ENCODE measurements at places on chromosomes 3 and 15.

- DNase-seq: no peak
Measured at GRCh38 chr3:31077021-31077601, 182.7 kb upstream of the GADL1 start.

GRCh38 chr3:137325170-137325569 lies 367.4 kb downstream of the IL20RB start:
- no peak for DNase-seq

DNA sequence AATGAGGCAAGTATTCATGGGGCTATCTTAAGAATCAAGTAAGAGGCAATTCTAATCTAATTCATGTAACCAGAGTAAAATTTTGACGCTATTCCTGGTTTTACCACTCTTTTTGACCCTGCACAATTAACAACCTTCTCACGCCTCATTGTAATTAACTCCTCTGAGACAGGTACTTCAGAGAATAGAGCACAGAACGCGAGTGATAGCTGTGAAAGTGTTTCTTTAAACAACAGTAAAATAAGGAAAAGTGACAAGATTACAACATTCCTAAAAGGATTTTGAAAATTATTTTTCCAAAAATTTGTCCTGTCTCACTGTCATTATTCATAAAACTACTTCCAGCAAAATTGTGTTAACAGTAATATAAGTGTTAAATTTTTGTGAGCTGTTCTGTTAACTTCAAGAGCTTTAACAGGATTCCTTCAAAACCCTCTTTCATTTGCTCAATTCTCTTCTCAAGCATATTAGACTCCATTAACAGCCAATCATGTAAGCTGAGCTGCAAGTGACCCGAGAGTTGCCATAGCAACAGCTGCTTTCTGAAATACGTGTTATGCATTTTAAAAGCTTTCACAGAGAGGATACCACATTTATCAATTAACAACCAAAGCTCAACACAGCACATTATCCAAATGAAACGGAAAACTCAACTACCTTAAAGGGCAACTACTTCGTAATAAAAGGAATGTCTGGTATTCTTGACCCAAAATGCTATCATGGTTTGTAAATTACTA lies 93.1 kb downstream of the STAG1 start:
- DNase-seq: peak; percentile 21

DNA sequence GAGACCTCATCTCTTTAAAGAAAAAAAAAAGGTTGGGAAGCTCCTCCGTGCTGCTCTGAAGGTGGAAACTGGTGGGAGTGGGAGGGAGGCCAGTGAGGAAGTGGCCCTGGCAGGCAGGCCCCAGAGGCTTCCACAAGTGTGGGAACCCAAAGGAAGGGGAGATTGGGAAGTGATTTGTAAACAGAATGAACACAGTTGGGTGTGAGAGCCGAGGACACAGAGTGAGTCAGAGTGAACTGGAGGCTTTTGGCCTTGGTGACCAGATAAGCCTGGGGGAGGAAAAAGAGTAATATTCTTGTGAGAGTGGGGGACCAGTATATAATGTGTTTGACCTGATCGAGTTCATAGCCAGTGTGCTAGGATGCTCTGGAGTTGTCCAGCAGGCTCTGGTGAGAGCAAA lies 23.0 kb downstream of the MKRN2 start:
- no peak for DNase-seq

- no peak for DNase-seq
Measured at GRCh38 chr15:67472957-67473356, 48.0 kb upstream of the C15orf61 start.

DNA sequence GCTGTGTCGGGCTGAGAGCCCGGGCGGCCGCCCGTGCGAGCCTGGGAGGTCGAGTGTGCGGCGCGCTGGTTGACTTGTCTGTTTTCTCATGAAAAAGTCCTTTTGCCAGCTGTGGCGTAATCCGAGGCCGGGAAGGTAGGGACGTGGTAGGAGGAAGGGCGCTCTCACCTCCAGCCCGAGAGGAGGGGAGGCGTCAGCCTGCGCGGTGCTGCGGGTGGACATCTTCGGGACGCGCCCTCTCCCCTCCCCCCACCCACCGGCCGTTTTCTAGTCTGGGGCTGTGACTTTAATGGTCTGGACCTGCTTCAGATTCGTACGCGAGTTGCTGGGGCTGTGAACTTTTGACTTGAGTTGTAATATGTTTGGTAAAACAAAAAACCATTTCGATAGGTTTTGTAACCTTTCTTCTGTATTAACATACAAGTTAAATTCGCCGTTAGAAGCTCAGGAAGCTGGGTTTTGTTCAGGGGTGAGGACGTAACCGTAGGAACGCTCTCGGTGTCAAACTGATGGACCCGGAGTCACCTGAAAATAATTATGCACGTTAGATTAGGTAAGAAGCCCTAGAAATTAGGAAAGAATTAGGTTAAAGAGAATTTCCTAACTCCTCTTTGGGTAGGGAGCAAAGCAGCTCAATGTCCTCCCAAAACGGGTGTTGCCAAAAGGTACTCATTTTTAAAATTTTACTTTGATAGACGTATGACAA lies 762 bp downstream of the NCK1 start:
- no peak for DNase-seq

DNA sequence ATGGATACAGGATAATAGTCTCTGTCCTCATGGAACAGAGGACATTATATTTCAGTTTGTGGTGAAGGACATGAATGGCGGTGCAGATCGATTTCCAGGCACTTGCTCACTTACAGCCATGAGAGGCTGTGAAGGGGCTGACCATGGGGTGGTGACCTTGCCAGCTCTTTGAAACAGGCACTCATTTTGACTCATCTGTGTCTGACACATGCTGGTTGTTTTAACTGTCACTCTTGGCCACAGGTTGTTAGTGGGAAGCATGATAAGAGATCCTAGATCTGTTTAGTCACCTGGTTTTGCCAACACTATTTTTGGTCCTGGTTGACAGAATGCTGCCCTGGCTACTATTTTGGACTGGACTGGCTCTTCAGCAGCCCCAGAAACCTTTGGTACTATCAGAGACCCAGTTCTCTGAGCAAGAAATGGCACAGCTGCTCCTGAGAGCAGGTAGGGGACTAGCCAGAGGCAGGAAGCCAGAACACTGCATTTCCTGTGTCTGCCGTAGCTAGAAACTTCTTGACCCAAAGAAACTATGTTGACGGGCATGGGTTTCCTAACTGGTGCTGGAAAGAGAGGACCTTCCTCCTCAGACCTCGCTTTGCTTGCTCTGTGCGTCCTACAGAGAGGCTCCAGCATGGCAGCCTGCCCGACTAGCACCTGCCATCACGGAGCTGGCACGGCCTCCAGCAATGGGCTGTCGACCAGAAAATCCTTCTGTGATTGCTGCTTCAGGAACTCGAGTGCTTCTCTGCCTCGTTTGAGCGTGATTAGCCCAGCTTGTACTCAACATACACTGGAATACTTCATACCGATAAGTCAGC lies 6.3 kb downstream of the PXYLP1 start:
- DNase-seq: peak; percentile 42

DNA sequence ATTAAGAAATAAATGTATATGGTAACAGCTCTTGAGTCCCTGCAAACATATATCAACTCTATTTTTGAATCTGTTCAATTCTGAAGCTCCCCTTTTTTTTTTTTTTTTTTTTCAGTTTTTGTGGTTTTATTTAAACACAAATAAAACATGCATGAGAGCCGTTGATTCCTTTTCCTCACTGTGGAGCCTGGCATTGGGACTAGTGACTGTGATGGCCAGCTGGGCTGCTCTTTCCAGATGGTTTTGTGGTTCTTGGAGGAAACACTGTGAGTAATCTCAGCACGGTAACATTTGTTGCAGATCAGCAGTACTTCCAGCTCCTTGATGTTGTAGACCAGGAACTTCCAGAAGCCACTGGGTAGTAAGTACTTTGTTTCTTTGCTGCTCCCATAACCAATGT lies 15.9 kb downstream of the EMC7 start:
- no peak for DNase-seq

DNA sequence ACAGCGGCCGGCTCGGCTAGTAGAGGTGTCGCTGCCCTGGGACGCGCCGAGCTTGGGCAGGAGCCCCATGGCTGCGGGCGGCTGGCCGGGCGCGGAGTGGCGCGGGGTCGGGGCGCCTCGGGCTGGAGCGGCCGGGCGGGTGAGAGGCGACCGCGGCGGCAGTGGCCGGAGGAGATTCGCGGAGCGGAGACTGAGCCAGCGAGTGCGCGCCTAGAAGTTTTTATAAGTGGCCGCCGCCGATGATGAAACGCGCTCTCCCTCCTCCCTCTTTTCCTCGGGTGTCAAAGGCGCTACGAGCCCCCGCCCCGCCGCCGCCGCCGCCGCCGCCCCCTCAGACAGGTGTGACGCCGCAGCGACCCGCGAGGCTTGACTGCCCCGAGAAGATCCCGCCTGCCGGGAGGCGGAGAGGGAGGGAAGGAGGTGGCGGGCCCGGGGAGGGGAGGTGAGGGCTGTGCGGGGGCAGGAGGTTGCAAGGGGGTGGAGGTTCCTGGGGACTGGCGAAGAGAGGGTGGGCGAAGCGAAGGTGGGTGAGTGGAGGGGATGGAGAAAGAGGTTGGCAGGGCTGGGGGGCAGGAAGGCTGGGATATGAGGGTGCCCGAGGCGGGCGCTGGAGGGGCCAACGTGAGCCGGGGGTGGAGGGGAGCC lies at the start of gene SLCO2A1:
Gene SLCO2A1 (minus strand): TSS at position 192 of the 645 bp plus-strand sequence. CDS start 123 bp downstream, at position 69.
- no peak for DNase-seq

DNA sequence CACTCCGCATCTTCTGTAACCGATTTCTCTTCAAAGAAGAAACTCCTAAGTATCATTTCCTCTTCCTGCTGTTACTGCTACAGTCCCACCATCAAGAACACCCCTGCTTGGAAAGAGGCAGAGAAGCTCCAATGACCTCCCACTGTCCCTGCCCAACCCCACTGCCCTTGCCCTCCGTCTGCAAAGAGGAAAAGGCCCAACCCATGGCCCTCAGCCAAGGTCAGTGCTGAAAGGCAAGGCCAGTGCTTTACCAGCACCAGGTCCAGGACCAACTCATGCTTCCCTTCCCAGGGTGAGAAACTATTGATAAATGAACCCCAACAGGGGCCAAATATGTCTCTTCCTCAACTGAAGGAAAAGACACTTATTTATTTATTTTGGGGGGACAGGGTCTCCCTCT lies 22.5 kb downstream of the FAM240A start:
- no peak for DNase-seq

GRCh38 chr15:48962662-48963523 lies 826 bp downstream of the SHC4 start:
- no peak for DNase-seq

DNA sequence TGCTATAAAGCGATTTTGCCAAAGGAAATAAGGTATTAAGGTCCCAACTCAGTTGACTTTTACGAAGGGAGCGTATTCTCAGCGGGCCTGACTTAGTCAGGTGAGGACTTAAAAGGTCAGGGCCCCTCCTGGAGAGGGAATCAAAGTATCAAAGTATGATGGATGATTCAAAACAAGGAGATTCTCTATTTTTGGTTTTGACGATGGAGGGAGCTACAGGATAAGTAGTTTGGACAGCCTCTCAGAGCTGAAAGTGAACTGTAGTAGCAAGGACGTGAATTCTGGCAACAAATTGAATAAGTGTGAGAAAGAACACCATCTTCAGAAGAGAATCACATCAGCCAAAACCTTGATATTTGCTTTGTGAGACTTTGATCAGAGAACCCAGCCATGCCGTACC lies 1186.5 kb downstream of the SI start:
- DNase-seq: no peak

DNA sequence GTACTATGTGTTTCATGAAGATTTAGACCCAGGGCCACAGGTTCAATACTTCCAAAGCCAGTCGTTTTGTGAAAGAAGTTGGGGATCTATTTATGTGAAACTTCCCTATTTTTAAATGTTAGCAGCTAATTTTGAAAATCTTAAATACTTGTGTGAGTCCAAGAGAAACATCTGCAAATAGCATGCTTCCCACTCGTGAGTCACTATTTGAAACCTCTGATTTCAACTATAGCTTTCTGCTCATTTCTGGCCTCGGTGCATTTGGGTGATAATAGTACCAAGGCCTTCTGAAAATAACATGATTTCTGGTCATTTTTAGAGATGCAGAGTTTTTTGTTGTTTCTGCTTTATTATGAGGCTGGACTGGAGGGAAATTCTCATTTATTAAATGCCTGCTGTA lies 110.0 kb downstream of the OPA1 start:
- no peak for DNase-seq

- no peak for DNase-seq
Measured at GRCh38 chr3:41907330-41908073, 54.4 kb downstream of the ULK4 start.

DNA sequence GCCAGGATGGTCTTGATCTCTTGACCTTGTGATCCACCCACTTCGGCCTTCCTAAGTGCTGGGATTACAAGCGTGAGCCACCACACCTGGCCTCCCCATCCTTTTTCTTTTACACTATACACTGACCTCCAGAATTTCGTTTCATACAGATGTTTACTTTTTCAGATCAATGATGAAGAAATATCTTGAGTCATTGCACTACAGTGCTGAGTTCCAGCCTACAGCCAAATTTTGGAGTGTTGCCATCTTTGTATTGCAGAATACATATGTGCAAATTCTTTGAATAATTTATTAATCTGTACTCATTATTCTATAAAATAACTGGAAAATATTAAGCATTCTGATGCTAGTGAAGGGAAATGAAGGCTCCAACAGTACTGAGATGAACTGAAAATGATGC lies 12.5 kb downstream of the ZPLD1 start:
- DNase-seq: no peak

DNA sequence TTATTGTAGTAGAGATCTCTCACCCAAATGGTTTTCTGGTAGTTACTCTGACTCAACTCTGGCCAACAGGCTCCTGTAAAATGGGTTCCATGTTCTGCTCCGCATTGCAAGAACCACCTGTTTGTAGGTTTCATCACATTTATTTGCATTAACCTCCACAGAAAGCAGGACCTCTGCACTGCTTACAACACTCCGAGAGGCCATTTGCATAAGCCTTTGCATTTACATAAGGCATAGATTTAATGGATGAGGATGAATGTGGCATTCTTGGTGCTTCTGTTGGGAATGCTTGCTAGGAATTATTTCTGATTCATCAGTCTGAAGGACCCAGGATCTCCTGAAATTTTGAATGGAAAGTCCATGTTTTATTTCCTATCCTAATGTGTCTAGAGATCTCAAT lies 320.1 kb downstream of the ZNF621 start:
- no peak for DNase-seq

DNA sequence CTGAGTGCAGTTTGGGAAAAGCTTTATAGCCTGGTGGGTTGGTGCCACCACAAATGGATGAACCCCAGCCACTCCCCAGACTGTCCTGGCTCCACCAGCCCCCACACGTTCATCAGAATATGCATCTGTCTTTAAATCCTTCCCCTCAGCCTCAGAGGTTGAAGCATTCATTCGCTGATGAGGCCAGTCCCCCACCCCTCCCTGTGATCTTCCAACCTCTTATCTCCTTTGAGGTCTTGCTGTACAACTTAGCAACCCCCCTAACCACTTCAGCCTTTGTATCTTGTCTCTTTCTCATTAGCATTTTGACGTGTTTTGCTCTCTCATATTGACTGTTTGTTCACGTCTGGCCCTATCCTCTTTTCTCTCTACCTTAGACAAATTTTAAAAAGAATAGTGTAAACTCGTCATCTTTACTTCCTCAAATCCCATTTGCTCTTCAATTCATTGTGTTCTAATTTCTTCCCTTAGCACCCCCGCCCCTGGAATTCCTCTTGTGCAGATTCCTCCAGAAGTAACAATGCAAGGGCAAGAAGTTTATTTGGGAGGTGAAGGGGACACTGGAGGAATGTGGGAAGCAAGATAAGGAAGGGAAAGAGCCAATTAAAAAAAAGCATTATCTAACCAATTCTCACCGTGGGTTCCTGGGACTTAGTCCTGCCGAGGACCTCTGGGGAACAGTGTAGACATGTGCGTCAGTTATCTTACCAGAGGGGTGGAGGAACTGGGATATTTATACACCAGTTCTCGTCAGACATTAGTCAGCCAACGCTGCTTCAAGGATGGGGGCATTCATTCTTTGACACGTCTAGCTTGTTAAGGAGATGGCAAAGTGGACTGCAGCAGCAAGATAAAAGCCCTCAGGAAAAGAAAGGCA lies 38.6 kb downstream of the MOBP start:
- DNase-seq: no peak
